ENCODE measurements at places on chromosomes 16 and 17.

GRCh38 chr16:10564591-10564990 lies 15.8 kb downstream of the EMP2 start:
- no peak for DNase-seq

DNA sequence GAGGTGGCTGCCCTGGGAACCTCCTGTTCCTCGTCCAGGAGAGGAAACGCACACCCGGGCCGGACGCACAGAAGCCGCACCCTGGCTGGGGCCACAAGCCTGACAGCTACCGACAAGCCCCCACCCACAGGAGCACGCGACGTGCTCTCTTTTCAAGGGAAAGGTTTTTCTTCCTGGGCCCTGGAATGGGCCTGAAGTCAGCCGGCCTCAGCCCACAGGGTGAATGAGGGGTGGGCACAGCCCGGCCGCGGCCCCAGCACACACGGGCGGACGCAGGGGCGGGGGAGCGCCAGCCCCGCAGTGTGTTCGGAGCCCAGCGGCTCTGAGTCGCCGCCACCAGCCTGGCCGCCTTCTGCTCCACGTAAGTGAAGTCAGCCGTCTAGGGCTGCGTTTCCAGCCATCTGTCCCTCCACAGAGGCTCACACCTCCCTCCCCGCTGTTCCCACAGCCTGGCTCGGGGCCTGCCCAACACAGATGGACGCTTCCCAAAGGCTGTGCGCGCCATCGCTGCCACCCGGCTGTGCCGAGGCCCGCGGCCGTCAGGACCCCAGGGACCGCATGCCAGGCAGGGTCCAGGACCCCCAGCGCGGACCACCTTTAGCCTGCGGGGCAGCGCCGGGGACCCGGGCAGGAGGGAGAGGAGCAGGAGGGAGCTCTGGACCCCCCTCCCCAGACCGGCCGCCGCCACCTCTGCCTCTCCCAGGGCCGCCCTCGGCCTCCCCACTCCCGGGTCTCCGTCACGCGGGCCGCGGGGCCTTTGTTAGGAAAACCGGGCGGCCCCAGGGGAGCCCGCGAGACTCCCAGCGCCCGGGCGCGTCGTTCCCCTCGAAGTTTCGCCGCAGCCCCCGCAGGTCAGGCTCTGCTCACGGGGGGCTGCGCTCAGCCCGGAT lies 36.8 kb downstream of the CBFA2T3 start:
- no peak for DNase-seq

DNA sequence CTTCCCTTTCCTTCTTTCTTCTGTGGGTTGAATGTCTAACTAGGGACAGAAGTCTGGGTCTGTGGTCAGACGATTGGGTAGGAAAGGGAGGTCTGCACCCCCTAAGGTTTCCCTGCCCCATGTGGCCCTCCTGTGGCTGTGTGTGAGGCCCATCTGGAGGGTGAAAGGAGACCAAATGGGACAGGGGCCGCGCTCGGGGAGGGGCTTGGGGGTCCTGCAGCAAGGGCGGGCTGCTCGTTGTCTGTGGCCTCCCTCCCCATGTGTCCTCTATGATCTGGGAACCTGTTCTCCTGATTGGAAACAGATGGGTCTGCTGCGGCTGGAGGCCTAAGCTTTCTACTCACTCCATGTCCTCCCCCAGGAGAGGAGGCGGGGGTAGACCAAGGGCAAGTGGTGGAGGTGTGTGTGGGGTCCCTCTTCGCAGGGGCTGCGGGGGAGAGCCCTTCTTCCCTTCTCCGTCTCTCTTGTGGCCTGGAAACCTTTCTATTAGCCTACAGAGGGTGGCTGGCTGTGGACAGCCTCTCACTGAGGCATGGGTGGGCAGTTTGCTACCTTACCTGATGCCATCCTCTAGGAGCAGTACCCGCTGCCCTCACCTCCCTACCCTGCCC lies 18.6 kb downstream of the IGFBP4 start:
- peak; percentile 76 for DNase-seq

GRCh38 chr16:87416826-87417527 lies 24.8 kb downstream of the MAP1LC3B start:
- peak; percentile 78 for DNase-seq

DNA sequence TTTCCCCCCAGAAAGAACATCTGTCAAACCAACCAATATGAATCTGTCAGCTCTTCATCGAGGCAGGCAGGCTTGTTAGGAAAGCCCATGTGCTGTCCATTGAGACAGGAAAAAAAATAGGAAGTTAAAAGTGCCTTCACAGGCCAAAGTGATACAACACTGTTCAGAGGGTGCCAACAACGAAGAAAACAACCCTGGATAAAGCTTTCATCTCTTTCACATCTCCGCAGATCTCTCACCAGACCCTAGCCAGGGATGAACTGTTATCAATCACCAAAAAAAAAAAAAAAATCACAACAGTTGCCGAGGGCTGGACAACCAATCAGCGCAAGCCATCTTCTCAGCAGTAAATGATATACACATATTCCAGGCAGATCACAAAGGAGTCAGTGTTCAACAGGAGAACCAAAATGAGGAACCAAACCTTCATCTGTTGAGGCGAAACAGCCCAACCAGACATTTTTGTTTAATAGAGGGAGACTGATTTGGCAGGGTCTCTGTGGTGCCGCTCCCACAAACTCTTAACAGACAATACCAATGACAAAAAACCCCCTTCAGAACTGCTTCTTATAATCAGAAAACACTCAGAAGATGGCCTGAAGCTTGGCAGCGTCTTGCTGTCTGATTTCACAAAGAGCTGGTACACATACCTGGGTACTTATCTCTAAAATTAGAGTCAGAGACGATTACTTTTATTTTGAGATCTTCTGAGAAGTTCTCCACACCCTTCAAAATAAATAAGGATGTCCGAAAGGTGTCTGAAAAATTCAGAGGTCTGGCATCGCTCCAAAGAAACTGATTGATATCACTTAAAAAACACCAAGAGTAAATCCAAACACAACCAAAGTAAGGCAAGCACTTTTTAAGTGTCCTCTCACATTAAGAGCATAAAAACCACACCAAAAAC lies 1.8 kb downstream of the MAP3K14 start:
- DNase-seq, result no peak

- DNase-seq, result no peak
Measured at GRCh38 chr16:81014672-81015071, 7.7 kb downstream of the CENPN start.

Measured in fibroblast of mammary gland (primary cell).